Stimulated activated CD4-positive, alpha-beta T cell treated with anti-CD3 and anti-CD28 coated beads, Interleukin-4, amount 100 ng/mL, for 48 hours (primary cell): ENCODE measurements at places on chromosomes 5 and 9.

DNA sequence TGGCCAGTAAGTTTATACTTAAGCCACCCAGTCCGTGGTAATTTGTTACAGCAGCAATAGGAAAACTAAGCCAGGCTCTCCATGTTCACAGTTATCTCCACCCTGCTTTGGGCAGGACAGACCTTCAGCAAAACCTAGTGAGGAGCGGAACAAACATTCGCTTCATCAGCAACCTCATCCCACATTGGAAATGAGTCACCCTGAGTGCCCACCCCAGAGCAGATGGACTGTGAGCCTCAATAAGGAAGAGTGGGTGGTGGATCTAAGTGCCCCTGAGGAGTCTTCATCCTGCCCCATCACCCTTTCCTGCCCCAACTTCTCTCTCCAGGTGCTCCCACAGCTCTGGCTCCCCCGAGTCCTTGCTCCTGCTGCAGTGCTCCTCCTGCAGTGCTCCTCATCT is 78.8 kb downstream of the FSTL4 start:
- DNase-seq, result no peak

- DNase-seq, result no peak
Observed at GRCh38 chr9:136541179-136541578, 4.7 kb downstream of the NOTCH1 start.

DNA sequence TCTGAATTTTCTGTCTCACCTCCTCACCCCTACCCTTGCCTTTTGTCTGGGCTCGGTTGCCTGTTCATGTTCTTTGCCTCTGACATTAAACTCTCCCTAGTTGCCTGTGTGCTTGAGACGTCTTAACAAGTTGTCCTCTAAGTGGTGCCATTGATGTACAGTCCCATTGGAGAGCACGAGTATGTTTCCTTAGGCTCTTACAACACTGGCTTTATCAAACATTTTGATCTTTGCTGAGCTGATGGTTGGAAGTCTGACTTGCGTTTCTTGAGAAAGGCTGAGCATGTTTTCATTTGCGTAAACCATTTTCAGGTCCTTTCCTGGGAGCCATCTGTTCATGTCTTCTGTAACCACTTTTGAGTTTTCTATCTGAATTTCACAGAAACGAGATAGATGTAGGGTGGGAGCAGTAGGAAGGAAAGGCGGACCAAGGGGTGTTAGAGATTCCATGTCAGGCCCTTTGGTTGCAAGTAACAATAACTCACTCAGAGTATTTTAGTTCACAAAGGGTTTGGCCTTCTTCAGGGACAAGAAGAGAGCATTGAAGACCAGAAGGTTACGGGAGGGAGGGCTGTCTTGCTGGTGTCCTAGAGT is 35.4 kb downstream of the OTULIN start:
- no peak for DNase-seq

DNA sequence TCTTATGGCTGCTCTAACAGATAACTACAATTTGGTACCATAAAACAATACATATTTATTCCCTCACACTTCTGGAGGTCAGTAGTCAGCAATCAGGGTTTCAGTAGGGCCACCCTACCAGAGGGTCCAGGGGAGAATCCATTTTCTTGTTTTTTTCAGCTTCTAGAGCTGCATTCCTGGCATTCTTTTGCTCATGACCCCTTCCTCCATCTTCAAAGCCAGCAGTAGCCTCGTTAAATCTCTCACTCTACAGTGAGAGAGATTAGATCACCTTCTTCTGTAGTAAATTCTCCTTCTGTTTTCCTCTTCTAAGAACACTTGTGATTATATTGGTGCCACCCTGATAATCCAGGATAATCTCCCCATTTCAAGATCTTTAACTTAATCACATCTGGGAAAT is 187.4 kb downstream of the RFK start:
- no peak for DNase-seq

DNA sequence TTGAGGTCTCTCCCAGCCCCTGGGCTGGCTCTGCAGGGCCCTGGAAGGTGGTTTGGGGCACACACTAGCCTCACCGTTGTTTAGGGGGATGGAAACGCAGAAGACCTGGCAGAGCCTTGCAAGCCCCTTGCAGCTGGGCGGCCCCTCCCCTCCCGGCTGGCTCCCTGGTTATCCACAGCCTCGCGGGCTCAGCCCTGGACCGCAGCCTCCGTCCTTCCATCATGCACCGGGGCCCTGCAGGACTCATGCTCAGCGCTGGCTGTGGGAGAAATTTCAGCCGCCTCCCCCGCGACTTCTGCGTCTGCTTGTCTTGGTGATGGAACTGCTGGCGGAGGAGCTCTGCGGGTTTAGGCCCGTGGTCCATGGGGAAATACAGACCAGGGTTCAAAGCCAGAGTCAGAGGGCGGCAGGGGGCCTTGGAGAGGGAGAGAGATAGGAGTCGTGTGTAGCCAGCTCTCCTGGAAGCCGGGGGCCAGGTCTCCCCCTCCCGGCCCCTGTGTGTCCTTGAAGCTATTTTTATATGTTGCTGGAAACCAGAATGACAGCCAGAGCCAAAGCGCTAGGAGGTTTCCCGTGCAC is 75.8 kb upstream of the IER5L start:
- no peak for DNase-seq

GRCh38 chr9:28539434-28540070 is 966.3 kb upstream of the C9orf72 start:
- DNase-seq, result no peak

DNA sequence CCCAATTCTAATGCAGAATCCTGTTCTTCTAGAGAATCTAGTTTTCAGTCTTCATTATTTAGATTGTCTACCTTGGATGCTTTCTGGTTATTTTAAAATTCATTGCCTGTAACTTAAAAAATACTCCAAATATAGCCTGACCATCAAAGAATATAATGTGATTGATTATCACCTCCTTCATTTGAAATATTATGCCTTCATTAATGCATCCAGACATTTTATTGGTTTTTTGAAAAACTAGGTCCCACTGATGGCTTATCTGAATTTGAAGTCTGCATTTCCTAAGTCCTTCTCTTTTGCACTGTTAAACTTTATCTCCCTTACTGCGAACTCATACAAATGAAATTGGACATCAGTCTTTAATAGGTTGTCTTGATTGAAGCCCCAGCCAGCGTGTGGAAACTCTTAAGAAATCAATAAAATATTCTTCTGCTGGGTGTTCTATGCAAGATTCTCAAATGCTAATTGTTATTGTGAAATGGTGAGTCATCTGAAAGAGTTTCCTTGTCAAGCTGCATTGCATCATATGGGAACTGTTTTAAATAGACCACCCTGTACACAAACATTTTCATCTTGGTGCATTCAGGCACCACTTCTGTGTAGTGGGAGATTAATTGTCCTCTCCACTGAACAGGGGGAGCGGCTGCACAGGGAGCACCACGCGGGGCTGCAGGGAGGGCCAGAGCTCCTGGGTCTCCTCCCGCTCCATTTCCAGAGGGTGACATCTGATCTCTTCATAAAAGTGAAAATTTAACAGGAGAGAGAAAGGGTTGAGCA is 92.3 kb upstream of the FANCC start:
- no peak for DNase-seq

DNA sequence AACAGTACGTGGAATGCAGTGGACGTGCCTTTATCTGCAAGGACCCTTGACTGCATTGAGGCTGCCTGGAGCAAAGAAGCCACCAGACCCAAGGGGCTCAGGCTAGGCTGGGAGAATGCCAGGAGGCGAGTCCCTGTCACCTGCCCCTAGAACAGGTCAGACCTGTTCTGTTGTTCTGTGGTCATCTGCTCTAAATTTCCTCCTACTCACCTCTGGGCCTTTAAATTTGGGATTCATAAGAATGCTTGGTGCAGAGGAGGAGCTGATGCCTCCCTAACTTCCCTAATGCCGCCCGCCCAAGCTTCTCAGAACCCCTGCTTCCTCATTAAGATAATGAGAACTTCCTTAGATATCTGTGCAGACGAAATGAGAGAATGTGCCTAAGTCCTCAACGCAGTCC is 32.0 kb downstream of the DAPK1 start:
- no peak for DNase-seq

- DNase-seq, result no peak
Observed at GRCh38 chr9:99905833-99906402, 536 bp upstream of the STX17 start.

GRCh38 chr9:130233587-130233945 is 32.0 kb upstream of the HMCN2 start:
- no peak for DNase-seq

- no peak for DNase-seq
Observed at GRCh38 chr9:35689542-35690293, at the start of gene TPM2. TSS of gene TPM2 (minus strand) at chr9:35689925. CDS start at chr9:35689817, 108 bp downstream.

- no peak for DNase-seq
Observed at GRCh38 chr9:518540-518939, 303.9 kb downstream of the DOCK8 start.

DNA sequence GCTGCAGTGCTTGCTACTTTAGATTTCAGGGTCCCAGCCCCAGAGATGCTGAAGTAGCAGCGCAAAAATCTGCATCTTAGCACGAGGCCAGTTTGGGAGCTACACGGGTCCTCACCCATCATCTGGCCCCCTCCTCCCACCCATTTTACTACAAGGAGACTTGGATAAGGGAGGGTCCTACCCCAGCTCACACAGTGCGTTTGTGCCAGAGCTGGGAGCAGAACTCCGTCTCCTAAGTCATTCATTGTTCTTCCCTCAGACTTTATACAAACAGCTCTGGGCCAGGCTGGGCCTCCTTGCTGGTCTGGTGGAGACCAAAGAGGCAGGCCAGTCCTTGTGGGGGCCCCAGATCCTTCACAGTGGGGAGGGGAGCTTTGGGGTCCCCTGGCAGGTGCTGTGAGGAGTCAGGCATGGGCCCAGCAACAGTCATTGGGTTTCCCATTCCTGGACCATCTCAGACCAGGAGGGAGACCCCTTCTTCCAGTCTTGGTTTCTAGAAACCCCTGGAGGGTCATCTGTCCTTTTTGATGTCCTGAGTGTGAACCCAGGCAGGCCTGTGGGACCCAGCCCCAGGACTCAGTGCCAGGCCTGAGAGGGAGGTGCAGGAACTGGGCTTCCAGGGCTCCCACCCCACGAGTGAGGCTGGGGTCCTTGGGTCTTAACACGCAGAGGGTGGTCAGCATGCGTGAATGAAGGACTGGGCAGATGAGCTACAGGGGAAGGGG is 2.3 kb upstream of the IL17B start:
- no peak for DNase-seq

DNA sequence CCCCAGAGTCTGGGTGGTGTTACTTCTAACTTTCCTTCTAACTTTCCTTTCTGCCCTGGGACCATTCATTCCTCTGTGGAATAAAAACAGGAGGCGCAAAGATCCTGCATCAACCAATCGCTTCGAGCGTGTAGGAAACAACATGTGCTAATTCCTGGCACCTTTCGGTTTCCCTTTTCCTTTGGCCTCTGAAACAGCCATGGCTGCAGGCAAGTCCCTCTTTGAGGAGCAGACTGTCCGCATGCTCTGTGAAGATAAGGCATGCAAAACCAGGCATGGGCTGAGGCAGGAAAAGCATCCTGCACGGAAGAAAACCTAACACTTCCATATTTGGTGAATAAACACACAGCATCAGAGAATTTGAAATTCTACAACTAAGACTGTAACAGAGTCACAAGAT is 128.3 kb downstream of the HSD17B3 start:
- no peak for DNase-seq

GRCh38 chr5:78611126-78611605 is 37.4 kb downstream of the LHFPL2 start:
- DNase-seq, result no peak

GRCh38 chr9:89608641-89609335 is 4.0 kb downstream of the GADD45G start:
- no peak for DNase-seq

DNA sequence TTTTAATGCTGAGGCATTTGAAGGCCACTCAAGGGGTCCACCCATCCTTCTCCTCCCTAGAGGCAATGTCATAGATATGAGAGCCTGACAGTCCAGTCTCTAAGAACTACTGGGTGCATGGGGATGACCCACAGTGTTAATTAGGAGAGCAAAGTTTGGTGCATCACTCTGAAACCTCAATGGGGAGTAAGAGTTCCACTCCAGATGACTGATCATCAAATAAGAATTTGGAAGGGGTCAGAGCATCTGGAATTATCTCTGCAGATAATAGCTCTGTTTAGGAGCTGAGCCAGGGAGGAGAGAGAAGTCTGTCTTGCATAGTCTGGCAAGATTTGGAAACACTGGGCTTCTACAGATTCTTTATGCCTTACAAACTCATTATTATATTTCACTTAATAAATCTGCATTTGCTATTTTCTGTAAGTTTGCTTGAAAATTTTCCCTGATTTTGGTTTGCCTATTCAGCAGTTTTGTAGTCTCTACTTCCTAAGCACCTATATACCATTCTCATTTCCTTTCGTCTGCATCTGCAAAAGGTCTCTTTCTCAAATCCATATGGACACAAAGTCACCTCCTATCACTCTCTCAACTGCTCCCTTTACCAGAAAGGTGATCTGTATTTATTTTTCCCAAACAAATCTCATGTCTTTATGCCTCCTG is 27.7 kb downstream of the FGF10 start:
- no peak for DNase-seq

- no peak for DNase-seq
Observed at GRCh38 chr9:80127920-80128319, 556.2 kb downstream of the TLE4 start.

GRCh38 chr9:126009047-126009446 is 261.9 kb downstream of the PBX3 start:
- DNase-seq, result no peak

- no peak for DNase-seq
Observed at GRCh38 chr5:172972552-172972951, 11.0 kb upstream of the ATP6V0E1 start.

DNA sequence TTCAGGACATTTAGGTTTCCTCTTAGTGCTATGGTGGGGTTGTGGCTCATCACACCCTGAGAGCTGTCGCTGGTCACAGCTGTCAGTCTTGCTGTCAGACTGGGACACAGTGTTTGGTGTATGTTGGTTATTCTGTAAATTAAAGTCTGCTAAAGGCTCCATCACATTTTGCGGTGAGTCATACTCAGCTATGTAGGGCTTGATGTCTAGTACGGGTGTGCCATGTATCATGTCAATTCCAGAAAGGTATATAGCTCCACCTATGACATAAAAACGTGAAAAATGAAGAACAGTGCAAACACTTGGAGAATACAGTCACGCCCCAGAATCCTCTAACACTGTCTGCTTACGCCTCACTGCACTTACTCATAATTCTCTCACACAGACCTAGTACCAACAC is 11.9 kb downstream of the TRMO start:
- DNase-seq, result no peak

- no peak for DNase-seq
Observed at GRCh38 chr9:35956651-35957050, 1.3 kb downstream of the OR2S2 start.

- no peak for DNase-seq
Observed at GRCh38 chr5:95655575-95655974, 9.0 kb downstream of the RFESD start.

DNA sequence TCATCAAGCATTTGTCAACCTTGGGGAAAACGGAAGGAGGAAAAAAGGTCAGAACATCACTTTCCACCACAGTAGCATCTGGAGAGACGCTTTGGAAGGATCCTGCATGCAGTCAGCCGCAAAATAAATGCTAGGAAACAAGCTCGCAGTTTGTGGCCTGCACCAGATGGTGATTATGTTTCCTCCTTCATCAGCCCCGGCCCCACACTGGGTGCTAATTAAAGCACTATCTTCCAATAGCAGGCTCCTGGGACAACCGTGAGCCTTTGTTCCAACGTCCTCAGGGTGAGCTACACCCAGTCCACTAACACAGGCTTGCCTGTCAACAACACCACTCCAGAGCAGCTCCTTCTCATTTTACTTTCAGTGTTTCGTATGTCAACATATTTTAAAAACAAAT is 64.0 kb downstream of the RNF130 start:
- no peak for DNase-seq
